ENCODE measurements at places on chromosomes 1 and 21. TPM values are rescaled to one million over a fixed set of nuclear protein-coding genes. Genes with fewer than 3 reads are reported as not detected.

DNA sequence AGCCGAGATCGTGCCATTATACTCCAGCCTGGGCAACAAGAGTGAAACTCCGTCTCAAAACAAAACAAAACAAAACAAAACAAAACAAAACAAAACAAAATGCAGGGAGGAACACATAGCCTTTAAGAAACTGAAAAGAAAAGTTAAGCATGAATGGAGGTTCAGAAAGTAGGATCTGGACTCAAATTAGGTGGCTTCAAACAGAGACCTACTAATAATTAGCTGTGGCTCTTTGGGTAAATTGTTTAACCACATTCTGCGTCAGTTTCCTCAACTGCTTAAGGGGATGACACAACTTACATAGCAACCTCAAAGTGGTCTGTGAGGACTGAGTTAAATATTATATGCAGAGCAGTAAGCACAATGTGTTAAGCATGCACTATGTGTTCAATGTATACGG, 458.2 kb downstream of the ADGRL2 start:
- no peak for DNase-seq

DNA sequence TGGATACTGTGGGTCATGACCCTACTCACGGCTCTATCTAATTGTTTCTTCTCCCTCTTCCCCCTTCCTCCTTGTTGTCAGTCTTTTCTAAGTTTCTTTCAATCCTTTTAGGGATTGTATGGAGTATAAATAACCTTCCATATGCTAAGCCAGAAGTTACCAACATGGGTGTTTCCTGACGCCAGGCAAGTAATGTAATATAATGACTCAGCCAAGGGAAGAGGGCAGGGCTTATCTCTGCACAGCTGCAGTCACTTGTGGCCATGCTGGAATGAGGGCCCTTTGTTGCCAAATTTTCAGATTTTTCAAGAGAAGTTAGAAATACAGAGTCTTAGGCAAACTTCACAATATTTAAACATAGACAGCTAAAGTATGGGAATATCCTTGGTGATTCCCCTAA, 194.6 kb downstream of the ST6GALNAC3 start:
- no peak for DNase-seq

The LRP8 gene
- total RNA-seq = 83.6 TPM

DNA sequence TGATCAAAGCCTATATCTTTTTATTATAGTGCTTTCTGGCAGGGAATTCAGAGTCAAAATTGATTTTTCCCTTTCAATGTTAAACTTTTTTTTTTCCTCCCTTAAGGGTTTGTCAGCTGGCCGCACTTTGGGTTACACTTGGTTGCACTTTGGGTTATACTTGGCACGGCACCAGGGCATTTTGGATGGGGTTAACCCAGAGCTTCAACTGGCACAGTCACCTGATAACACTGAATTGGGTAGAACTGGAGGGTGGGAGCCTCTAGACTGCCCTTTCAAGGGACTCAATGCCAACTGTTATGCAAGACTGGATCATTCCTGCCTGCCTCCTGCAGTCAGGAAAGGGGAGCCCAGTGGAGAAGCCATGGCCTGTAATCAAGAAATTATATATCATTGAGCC, 211.5 kb downstream of the KCNJ6 start:
- DNase-seq = no peak

DNA sequence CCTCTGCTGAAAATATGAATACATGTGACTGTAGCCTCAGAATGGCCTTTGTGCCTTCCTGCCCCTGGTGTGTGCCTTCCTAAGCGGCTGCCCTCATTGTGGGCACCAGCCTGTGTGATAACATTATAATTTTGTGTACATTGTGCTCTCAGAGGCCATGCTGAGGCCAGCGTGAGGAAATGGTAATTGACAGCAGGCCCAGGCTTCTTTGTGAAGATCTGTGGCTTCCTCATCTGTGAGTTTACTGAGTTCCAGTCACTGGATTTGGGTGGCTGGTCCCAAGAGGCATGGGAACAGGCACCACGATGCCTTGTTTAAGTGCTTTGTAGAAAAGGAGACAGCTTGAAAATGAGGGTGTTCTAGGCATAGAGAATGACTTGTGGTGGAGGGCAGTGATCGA, 389.3 kb downstream of the OMA1 start:
- no peak for DNase-seq

GRCh38 chr1:52334906-52335528, 31.0 kb downstream of the CC2D1B start:
- DNase-seq = no peak

The SPAG17 gene
- total RNA-seq = 1.2 TPM

GRCh38 chr21:45041351-45041805, 33.0 kb upstream of the ADARB1 start:
- no peak for DNase-seq

DNA sequence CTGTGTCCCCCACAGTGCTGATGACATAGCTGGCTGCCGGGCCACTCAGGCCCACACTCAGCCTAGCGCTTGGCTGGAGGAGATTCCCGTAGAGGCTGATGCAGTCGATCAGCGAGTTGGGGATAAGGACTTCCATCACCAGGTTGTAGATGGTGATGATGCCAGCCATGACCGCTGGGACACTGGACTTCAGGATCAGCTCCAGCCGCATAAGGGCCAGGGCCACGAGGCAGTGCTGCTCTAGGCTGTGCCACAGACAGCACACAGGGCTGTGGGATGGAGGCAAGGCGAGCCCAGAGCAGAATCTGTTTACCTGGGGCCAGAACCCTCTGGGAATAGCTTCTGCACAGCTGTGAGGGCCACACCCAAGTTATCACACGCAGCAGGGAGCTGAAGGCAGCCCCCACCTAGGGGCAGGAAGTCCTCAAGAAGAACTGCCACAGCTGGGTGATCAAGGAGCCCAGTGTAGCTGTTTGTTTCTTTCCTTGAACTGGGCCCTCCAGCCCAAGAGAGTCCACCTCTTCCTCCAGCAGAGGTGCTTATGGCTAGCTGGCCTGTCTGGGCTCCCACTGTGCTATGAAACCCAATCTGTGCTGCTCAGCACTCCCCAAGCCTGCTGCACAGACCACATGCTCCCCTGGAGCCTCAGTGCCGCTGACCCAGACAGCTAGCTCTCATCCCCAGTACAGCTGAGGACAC, 6.2 kb downstream of the SLC2A1 start:
- DNase-seq = no peak

The KCNA3 gene
- total RNA-seq = 20.8 TPM

GRCh38 chr1:245207056-245207638, 52.4 kb downstream of the KIF26B start:
- no peak for DNase-seq

DNA sequence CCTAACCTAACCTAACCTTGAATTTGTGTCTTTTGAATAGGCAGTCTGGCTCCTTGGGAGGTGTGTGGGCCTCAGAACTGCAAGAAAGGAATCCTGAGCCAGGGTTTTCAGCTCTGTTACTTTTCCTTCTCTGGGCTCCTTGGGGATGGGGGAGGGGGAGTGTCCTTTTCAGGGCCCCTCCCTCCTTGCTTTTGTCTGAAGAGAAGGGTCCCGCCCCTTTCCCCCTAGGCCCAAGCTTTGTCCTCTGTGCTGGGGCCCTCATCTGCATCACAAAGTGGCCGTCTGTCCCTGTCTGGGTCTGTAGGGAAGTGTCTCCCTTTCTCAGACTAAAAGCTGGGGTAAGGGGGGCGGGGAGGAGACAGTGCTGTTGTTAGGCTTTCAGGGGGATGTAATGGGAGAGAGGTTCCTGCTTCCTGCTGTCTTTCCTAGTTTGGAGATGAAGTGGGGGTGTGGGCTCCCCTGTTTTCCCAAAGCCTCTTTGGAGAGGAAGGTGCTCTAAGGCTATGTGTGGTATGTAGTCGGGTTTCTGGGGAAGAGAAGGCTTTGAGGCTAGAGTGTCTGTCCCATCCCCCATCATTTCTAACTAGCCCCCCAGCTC, 3.1 kb downstream of the AGO1 start:
- no peak for DNase-seq

DNA sequence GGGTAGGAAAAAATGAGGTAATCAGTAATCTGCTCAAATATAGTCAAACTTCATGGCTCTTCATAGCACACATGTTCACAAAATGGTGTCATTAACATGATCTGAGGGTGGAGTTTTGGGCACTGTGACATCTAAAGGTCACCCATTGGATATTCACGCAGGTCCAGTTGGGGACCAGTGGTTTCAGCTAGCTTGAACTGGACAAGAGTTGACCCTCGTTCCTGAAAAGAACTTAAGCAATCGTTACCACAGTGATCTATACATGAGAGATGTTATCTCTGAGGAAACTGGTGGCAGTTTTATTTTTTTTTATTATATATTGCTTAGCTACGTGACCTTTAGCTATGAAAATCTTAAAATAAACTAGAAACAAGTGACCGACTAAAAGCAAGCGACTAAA, 3.0 kb upstream of the OR2C3 start:
- DNase-seq = no peak

GRCh38 chr1:2429780-2430591, 17.6 kb upstream of the PEX10 start:
- no peak for DNase-seq

DNA sequence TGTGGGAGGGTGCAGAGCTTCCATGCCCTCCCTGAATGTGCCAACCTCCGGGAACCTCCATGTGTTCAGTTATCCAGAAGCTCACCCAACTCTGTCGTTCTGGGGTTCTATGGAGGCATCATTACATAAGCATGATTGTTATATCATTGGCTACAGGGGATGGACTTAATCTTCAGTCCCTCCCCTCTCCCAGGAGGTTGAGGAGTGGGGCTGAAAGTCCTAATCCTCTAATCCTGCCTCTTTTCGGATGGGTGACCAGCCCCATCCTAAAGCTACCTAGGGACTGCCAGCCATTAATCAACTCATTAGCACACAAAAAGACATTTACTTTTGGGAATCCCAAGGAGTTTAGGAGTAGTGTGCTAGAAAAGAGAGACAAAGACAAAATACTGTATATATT, 32.0 kb upstream of the PSEN2 start:
- DNase-seq = no peak

DNA sequence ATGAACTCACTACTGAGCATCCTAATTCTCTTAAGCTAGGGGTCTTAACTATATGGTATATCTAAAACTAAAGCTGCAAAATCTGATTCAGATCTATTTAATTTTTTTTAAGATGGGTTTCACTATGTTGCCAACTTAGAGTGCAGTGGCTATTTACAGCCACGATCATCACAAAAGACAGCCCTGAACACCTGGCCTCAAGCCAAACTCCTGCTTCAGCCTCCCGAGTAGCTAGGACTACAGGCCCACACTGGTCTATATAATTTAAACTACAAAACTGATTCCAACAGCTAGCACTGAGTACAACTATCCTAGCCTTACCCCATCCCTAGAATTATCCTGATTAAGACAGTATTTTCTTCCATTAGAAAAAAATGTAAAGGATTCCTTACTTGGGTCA, 37.1 kb downstream of the EIF4G3 start:
- DNase-seq = no peak

DNA sequence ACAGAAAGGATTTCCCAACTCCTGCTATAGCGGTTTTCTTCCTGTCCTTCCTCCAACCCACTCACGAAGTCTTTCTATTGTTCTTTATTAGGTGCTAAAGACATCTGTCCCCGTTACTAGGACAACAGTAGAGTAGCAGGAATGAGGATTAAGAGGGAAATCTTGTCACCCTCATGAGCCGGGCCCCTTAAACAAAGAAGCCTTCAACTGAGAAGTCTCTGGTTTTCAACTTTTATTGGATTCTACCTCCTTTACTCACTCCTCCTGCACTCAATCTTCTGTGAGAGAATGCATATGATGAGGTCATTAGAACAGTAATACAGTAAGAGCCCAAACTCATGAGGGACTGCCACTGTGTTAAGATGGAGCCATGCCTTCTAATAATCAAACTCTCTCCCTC, 206.3 kb downstream of the OMA1 start:
- DNase-seq = no peak

DNA sequence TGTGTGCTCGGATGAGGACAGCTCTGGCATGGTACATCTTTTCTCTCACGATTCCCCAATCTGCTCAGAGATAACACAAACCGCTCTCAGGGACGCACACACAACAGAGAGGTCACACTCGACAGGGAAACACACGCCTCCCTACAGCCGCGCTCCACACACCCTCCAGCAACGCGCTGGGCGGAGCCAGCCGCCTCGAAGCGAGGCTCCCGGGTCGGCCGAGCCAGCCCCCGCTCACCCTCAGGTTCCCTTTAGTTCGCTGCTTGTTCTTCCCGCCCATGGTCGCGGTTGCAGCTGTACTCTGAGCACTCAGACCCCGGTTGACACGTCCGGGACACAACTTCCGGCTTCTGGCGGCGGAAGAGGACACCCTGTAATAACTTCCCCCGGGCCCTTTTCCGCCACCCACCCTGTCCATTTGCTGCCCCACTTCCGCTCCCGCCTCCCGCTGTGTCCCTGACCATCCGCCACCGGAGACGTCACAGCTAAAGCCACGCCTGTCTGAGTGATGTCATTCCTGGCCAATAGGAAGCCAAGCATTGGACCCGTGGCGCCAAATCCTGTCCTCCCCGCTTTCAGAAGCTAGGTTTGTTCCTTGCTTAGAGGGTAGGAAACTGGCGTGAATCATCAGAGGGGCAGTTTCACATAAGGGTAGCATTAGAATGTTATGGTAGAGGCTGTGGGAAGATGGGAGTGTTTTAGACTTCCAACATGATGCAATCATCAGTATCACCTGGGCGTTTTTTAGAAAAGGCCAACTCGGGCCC, at the start of gene LTN1:
Gene LTN1, minus strand, starts transcription at position 352 of the 767 bp plus-strand sequence. Its CDS starts 72 bp downstream, at position 280.
- peak; percentile 95 for DNase-seq

- no peak for DNase-seq
These were observed 15.1 kb downstream of the LCA5L start for GRCh38 chr21:39430457-39430856.

The WNT2B gene
- total RNA-seq = 2.0 TPM

DNA sequence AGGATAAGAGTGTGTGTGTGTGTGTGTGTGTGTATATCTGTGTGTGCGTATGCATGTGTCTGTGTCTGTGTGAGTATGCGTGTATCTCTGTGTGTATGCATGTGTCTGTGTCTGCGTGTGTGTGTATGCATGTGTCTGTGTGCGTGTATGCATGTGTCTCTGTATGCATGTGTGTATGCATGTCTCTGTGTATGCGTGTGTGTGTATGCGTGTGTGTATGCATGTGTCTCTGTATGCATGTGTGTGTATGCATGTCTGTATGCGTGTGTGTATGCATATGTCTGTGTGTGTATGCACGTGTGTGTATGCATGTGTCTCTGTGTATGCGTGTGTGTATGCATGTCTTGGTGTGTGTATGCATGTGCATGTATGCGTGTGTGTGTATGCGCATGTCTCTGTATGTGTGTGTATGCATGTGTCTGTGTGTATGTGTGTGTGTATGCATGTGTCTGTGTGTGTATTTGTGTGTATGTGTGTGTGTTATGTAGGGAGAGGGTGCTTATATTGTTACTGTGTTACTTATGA, 247.8 kb downstream of the DYRK1A start:
- no peak for DNase-seq

DNA sequence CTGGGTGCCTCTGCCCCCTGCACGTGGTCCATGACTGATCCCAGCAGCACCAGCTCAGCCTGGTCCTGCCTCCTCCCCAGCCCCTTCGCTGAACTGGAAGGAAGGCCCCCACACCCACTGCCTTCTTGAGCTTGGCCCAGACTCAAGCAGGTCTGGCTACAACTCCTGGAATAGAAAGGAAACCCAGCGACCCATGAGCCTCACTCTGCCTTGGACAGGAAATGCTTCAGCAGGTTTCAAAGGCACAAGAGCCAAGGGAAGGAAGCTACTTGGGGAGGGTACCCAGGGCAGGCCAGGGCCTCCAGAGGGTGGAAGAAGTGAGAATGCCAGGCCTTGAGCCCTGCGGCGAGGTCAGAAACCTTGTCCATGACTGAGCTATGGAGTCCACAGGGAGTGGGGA, 35.9 kb upstream of the RD3 start:
- DNase-seq = no peak

GRCh38 chr1:207648334-207649209, 3.6 kb downstream of the CR1L start:
- DNase-seq = no peak

The TCHHL1 gene
- not detected for total RNA-seq

GRCh38 chr1:206633708-206634121, 1.6 kb upstream of the DYRK3 start:
- no peak for DNase-seq

All from frontal cortex (tissue), 4 donors.